ENCODE measurements at places on chromosomes 13 and 19. TPM values are rescaled to one million over a fixed set of nuclear protein-coding genes. Genes with fewer than 3 reads are reported as not detected.

Gene LIPE
- 3.9 TPM for total RNA-seq

Gene ATP8A2
- 1.2 TPM for total RNA-seq

Gene SLC25A41
- total RNA-seq = not detected

Gene GPC5
- total RNA-seq = 2.1 TPM

Gene ZNF471
- 3.1 TPM for total RNA-seq

Gene IRGC
- not detected for total RNA-seq

Gene DENND1C
- not detected for total RNA-seq

Gene LIM2
- not detected for total RNA-seq

Gene HSH2D
- not detected for total RNA-seq

Gene TMEM150B
- not detected for total RNA-seq

Gene CD79A
- total RNA-seq = 0.64 TPM

Gene KRI1
- 16.5 TPM for total RNA-seq

Gene MED16
- 45.9 TPM for total RNA-seq

Gene ALOX5AP
- total RNA-seq = 0.64 TPM

Gene S1PR2
- 21.7 TPM for total RNA-seq

Gene GPR4
- 0.48 TPM for total RNA-seq

Gene KIR2DL3
- total RNA-seq = not detected

Gene ZNF575
- total RNA-seq = 21.8 TPM

Gene PALM
- 83.0 TPM for total RNA-seq

Gene LILRB3
- not detected for total RNA-seq

Gene UBE2L5
- total RNA-seq = not detected

Gene CABP5
- not detected for total RNA-seq

Gene C13orf46
- total RNA-seq = under 0.01 TPM

Gene IL17D
- total RNA-seq = 0.78 TPM
